MV-4-11 (cell line): ENCODE measurements at places on chromosomes 2 and 18.

DNA sequence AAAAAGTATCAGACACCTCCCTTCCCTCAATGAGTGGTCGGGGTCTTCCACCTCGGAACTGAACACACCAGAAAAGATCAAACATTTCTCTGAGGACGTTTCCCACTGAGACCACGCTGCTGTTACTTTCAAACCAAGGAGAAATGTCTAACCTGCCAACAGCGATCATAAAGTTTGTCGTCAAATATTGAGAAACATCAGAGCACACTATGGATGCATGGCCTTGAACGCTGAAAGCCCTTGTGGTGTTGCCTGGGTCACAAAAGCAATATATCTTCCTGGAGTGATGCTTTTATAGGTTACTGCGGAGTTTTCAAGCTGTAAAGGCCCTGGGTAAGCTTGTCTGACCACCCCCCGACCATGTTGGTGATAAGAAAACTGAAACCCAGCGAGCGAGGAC lies 70.2 kb upstream of the ID2 start:
- no peak for DNase-seq

GRCh38 chr2:197889041-197889440 lies 84.6 kb downstream of the PLCL1 start:
- DNase-seq = peak; percentile 89

GRCh38 chr2:114192362-114192761 lies 250.1 kb upstream of the DPP10 start:
- DNase-seq = peak; percentile 19

GRCh38 chr18:1746131-1746530 lies 825.2 kb downstream of the METTL4 start:
- DNase-seq = no peak

GRCh38 chr2:66675591-66675990 lies 240.7 kb downstream of the MEIS1 start:
- no peak for DNase-seq

DNA sequence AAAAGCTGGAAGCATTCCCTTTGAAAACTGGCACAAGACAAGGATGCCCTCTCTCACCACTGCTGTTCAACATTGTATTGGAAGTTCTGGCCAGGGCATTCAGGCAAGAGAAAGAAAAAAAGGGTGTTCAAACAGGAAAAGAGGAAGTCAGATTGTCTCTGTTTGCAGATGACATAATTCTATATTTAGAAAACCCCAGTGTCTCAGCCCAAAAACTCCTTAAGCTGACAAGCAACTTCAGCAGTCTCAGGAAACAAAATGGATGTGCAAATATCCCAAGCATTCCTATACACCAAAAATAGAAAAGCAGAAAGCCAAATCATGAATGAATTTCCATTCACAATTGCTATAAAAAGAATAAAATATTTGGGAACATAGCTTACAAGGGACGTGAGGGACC lies 11.1 kb downstream of the SLC8A1 start:
- peak; percentile 81 for DNase-seq

DNA sequence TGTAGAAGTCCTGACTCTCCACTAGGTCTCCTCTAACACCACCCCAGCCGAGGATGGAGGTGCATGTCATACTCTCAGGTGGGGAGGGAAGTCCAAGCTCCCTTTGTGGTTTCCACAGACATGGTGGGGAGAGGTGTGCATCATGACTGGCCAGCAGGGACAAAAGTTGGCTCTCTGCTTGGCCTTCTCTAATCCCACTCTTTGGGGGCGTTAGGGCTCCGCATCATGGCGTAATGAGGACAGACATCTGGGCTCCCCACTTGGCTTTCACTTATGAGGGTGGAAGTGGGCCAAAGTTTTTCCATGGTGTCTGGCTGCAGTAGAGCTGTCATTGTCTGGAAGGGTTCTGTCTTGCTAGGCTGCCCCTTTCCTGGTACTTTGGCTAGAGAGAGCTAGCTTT lies 80.7 kb upstream of the DAPL1 start:
- DNase-seq = no peak

GRCh38 chr2:177799531-177799930 lies 273.0 kb downstream of the PDE11A start:
- no peak for DNase-seq

DNA sequence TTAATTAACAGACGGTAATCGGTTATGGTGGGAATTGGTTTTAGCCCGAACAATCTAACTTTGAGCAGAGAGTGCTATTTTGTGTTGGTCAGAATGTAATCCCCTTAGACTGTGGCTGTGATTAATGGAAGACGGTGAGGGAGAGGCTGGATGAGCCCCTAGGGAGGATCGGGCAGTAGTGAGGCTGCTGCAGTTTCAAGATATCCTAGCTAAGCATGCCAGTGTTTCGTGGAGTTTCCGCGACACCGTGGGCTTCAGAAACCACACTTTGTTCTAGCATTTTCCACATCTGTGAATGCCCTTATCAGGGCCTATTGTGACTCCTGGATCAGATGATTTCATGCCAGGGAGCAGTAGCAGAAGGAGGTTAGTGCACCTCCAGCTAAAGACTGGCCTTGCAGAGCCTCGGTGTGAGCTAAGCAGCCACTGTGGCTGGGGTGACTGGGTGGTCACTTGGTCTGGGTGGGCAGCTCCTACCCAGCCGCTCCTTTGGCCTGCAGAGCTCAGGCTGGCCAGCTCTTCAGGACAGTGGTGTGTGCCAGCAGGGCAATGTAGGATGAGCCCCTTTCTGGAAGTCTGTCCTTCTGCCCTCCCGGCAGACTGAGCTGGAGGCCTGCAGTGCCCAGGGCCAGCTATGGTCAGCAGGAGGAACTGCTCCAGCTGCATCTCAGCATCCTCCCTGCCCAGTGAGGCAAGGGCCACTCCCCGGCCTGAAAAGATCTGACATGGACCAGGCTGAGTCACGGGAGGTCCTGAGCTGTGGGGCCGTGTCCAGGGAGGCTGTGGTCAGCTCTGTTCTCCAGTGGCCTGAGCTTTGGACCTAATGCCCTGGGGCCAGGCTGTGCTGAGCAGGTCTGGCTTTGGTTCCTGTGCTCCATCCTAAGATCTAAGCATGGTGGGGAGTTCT lies 142.6 kb upstream of the GPC1 start:
- no peak for DNase-seq

DNA sequence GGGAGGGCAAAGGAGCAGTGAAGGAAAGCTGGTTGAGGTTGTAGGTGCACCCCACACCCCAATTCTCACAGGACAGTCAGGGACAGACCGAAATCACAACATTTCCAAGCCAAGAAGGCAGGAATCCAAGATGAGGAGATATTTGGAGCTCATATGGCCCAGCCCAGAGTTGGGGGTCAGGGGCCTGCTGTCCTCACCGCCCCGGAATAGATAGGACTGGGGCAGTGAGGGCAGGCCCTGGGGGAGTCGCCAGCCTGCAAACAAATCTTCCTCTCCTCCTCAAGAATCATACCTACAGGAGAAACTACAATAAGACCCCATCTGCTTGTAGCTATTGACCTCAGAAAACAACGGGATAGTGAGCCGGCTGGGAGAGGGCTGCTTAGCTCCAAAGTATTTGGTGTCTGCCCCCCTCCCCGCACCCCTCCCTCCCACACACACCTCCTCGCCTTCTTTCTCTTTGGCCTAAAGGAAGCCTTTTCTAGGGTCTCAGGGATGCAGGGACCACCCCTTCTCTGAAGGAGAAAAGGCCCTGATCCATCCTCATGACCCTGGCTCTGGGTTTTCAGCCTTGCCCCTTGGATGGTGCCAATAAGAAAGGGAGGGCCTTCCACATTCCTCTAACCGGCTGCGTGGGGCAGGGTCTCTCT lies 3.8 kb downstream of the EN1 start:
- DNase-seq = no peak

DNA sequence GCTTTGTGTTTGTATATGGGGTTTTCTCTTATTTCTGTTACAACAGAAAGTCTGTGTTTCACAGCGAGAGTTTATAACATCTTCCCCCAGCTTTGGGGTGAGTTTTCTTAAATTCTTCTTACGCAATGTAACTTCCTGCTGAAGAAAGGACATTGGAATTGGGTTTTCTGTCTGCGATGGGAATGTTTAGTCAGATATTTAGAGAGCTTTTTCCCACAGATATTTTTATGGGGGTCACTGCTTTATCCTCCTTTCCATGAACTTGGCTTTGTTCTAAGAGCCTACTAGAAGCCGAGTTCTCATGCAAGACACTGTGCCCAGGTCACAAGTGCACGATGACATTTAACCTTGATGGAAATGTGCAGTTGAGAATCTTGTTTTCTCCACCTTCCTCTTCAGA lies 22.1 kb downstream of the B3GNT2 start:
- peak; percentile 27 for DNase-seq

DNA sequence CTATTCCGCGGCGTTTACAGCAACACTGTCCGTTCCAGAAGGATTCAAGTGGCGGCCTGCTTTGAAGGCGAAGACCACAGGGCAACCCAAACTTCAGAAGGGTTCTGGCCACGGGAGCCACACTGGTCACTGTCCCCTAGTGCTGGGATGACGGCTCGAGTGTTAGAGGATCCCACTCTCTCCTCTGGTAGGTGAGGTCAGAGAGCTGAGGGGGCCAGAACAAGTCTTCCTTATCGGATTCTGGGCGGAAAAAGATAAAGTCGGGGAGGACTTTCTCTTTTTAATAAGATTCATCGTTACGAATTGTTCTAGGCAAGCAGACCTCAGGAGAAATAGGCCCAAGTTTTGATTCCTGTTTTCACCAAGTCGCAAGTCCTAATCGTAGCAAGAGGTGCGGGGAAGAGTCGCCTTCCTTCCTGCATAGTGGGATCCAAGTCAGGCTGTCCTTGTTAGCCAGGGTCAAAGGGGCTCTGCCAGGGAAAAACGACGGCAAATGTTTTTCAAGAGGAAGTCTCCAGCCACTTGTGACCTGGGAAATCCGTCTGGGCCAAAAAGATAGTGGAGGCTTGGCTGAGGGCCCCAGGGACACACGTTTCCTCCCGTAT lies 864 bp upstream of the MYL12A start:
- DNase-seq = peak; percentile 28

- DNase-seq = no peak
Observed at GRCh38 chr2:233819884-233820773, 34.2 kb downstream of the HJURP start.

DNA sequence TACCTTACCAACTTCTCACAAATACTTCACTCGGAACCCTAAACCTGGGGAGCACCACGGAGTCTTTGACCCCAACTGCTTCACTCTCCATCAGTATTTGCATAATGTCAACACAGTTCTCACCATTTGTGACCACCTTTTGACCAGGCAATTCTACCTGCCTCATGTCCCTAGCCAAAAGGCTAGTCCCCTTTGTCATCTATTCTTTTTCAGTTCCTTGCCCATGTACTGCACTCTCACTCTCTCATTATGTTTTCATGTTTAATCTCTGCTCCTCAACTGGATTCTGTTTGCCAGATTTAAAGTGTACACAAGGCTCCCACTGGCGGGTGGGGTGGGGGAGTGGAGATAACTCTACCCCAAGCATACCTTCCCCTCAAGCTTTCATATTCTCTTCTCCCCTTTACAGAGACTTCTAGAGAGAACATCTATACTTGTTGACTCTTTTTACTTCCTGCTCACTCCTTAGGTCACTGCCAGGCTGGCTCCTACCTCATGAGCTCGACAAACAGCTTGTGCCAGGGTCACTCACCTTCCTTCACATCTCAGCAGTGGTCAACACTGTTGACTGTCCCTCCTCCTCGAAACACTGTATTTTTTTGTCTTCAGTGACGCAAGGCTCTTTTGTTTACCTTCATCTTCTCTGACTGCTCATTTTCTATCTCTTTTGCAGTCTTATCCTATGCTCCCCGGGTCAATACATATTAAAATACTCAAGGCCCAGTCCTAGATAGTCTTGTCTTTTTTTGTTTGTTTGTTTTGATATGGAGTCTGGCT lies 88.7 kb upstream of the MAP4K3 start:
- DNase-seq = no peak

- DNase-seq = no peak
Observed at GRCh38 chr2:64453770-64454385, at the start of gene LGALSL. LGALSL (plus strand) TSS chr2:64454162; CDS start chr2:64454546, 384 bp downstream.

GRCh38 chr18:79494936-79495335 lies 99.2 kb downstream of the NFATC1 start:
- DNase-seq = no peak

GRCh38 chr2:147398996-147399395 lies 445.8 kb upstream of the ACVR2A start:
- no peak for DNase-seq

GRCh38 chr18:60411715-60412114 lies 39.1 kb upstream of the MC4R start:
- no peak for DNase-seq

DNA sequence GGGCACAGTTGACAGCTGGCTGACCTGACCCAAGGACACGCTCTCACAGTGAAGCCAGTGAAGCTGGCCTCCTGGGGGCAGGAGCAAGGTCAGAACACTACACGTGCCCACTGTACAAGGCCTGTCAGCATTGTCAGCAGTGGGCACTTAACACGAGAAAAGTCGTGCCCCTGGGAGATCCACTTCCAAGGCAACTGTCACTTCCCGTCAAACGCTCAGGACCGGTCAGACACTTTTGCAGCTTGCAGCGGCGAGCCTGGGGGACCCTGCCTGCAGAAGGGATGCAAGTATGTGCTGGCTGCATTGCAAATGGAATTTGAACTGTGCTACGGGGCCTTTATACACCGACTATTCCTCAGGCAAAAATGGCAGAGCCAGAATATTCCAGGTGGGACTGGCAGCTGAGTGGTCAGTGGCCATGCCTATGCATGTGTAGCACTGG lies 176.2 kb downstream of the BCL2 start:
- no peak for DNase-seq

- no peak for DNase-seq
Observed at GRCh38 chr2:167790189-167790588, 457.2 kb downstream of the STK39 start.

- no peak for DNase-seq
Observed at GRCh38 chr2:100451092-100451491, 19.2 kb upstream of the NMS start.

GRCh38 chr18:41150316-41150715 lies 804.7 kb upstream of the PIK3C3 start:
- DNase-seq = no peak

DNA sequence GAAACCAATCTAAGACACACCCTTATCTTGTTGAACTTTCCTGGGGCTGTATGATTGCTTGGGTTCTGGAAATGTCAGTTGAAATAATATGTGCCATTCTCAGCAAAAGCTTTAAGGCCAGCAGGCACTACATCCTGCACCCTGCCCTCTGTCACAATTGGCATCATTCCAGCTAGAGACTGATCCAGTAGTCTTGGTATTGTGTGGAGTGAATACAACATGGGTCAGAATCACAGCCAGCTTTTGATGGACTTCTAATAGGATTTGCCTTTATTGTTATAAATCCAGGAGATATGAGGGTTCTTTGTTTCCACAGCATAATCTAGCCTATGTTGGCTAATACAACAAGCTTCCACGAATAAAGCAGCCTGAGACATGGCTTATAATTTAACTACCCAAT lies 617.0 kb upstream of the CDH2 start:
- DNase-seq = no peak
